Right atrium auricular region (tissue), 2 donors: ENCODE measurements at places on chromosomes 2 and 18. TPM values are rescaled to one million over a fixed set of nuclear protein-coding genes. Genes with fewer than 3 reads are reported as not detected.

IL1R2 gene
- 16.1 TPM for total RNA-seq

XPO1 gene
- total RNA-seq = 44.7 TPM

PLB1 gene
- 2.1 TPM for total RNA-seq

CTAGE1 gene
- total RNA-seq = not detected

PTH2R gene
- total RNA-seq = not detected

AP1S3 gene
- 2.2 TPM for total RNA-seq

TUBA3E gene
- 1.6 TPM for total RNA-seq

DNA sequence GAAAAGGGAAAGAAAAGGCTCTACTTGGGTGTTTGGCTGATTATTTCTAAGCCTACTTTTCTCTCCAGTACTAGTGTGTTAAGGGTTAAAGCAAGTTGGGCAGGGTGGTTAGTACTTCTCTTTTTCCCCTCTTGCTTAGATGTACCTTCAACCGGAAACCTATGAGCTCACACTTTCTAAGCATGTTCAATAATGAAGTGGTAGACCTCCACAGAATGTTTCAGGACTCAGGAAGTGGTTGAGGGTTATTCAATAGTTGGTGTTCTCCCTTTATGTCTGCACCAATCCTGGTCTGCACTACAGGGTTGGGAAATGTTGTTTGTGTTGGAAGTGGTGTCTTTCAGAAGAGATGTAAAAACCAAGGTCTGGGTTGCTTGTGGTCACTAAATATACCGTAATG, 137.1 kb downstream of the ZEB2 start:
- DNase-seq = no peak

GRCh38 chr2:41720331-41721251, 327.2 kb upstream of the PKDCC start:
- no peak for DNase-seq

DNA sequence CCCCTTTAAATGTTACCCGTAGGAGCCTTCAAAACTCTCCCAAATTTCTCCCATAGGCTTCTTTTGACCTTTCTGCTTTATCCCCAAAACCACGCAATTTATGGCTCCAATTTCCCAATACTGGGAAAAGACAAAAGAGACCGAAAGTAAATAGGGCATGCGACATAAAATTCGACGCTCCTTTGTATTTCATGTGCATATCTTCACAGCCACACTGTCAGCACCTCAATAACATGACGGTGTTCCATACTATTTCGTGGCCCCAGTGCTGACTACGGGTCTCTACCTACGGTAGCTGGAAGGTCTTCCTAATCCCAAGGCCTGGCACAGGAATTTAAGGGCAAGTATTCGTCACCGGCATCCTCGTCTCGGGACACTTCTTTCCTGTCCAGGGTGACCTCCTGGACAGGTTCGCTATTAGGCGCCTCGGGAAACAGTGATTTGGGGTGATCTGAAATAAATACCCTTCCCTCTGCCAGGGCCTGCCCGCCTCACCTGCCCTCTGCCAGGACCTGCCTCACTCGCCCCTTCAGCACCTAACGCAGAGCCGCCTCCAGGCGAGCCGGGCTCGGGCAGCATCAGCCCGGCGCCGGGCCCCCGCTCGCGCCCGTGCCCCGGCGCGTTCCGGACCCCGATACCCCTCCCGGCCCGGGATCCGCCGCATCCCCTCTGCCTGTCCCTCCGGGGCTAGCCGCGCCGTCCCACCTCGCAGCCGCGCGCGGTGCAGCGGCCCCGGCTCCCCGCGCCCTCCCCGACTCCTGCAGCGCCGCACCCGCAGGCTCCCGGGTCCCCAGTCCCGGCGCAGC, 680 bp downstream of the DTNB start:
- DNase-seq = no peak

DNA sequence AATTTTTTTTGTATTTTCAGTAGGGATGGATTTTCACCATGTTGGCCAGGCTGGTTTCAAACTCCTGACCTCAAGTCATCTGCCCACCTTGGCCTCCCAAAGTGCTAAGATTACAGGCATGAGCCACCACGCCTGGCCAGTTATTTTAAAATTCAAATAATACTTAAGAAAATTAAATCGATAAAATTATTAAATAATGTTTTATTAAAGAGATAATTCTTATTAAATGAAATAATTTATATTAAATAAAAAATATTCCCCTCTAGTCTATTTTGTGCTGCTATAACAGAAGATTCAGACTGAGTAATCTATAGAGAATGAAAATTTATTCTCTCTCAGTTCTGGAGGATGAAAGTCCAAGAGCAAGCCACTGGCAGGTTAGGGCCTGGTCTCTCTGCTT, 61.2 kb downstream of the PDK1 start:
- DNase-seq = no peak

- DNase-seq = no peak
Measured at GRCh38 chr18:55214534-55214933, 255.3 kb upstream of the CCDC68 start.

DNA sequence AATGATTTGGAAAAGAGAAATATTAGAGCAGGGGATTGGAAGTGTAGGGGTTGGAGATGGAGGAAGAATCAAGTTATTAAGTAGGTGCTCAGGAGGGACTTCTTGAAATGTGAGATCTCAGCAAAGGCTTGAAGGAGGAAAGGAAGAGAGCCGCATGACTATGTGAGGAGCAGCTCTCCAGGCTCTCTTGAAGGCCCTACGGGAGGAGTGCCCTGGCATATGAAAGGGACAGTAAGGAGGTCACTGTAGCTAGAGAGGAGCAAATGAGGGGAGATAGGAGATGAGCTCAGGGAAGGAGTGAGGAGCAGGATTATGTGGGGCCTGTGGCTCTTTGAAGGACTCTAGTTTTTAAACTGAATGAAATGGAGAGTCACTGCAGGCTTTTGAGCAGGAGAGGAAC, 181.1 kb upstream of the NABP1 start:
- DNase-seq = no peak

DNA sequence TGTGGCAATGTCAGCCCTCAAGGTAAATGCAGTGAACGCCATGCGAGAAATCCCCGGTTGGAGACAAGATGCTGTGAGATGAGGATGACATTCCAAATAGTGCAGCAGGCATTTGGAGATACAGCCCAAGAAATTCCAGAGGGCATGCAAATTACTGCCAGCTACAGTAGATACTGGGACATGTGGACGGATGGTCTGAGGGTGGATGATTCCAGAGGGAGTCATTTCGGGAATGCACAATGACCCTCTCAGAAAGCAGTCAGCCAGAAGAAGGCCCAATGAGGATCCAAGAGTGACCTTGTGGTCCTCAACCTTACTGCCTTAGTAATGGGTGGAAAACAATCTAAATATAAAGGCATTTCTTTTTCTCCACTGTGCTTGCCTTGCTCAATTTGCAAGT, 111.3 kb downstream of the HNRNPLL start:
- no peak for DNase-seq

- no peak for DNase-seq
Measured at GRCh38 chr2:200430017-200430416, 79.9 kb downstream of the KCTD18 start.

DNA sequence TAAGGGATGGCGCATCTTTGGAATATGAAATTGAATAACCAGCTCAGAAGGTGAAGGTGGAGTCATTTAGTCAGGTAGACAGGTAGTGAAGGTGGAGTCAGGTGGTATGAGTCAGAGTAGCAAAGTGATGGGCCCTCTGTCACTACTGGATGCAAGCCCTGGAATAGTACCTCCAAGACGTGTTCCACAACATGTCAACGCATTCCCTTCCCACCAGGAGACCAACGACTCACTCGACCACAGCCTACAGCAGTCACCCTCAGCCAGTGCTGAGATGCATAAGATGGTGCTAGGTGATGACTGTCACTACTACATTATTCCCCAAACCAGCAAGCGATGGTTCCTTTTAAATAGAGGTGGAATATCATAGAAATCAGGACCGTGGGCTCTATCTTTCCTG, 6.8 kb downstream of the CPLX4 start:
- no peak for DNase-seq

DNA sequence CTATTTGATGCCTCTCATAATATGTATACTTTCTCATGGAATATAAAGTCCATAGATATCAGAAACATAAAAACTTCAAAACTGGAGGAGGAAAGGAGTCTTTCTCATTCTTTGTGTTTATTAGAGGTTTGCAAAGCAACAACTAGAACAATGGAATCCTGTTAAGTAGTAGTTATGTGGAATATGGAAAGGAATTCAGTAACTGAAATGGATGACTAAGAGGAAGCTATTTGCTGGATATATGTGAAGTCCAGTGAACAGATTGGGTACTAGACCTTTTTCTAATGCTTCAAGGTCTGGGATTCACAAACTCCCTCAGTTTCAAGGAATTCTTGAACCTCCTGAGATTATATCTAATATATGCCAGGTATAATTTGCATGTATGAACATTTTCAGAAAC, 353.6 kb upstream of the FANCL start:
- no peak for DNase-seq

GRCh38 chr2:28322051-28322450, 70.6 kb upstream of the FOSL2 start:
- DNase-seq = no peak

DNA sequence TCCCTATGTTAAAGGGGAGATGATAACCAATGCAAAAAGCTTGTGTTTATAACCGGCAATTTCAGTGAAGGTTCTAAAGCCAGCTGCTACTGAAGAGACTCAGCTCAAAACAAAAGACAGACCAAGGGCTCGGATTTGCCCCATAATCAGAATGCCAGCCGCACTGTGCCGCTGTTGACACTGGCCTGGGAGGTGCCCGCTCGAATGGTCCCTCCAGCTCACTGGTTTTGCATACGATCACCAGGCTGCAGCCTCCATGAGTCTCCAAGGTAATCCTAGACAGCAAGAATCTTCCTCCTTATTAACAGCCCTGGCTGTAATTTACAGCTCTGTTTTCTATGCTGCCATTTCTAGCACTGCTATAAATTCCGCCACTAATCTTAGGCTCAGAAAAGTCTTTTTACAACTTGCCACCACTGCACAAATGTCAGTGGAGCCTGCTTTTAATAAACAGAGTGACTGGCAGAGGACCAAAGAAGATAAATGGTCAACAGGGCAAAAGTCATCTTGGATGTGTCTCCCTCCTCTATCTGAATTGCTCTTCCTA, 155.7 kb upstream of the SH3BP4 start:
- no peak for DNase-seq

- DNase-seq = no peak
Measured at GRCh38 chr2:111898703-111899514, 502 bp downstream of the MERTK start.

DNA sequence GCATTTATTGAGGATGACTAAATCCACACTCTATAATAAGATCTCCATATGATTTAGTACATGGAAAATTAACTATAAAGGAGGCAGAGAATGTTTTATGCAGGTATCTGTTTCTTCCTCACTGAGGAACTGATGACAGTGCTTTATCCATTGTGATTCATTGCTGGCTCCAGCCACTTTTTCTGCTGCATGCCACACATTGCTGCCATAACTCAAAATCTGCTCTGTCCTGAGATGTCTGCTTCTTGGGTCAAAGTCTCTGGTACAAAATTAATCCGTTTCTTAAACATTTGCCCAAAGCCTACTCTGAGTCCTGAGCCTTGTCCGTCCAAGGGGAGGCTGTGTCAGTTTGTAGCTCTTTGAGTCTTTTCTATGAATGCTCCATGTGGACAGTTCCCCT, 15.5 kb upstream of the ARHGAP28 start:
- DNase-seq = no peak

DNA sequence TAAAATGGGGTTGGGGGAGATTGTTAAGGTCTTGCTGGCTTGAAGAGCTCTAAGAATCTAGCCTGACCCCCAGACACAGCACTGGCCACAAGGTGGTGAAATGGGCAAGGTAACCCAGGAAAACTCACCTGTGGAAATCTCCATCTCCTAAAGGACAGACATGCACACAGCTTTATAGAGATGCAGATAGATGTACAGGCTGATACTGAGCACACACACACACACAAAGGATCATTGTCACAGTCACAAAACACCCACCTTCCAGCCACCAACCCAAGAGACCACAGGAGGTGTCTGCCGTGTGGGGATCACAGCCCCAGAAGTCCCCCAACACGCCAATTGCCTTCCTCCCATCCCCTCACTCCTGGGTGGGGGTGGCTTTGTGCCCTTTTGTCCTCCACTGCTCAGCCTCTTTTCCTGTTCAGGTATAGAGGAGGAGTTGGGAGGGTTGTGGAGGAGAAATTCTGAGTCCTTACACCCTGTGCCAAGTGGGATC, 3.2 kb upstream of the CYP26B1 start:
- peak; percentile 36 for DNase-seq

- no peak for DNase-seq
Measured at GRCh38 chr2:35454966-35455638, 900.5 kb upstream of the CRIM1 start.
